ENCODE measurements at places on chromosomes 2 and 18. TPM values are rescaled to one million over a fixed set of nuclear protein-coding genes. Genes with fewer than 3 reads are reported as not detected.

The CD8A gene
- total RNA-seq: 0.28 TPM

DNA sequence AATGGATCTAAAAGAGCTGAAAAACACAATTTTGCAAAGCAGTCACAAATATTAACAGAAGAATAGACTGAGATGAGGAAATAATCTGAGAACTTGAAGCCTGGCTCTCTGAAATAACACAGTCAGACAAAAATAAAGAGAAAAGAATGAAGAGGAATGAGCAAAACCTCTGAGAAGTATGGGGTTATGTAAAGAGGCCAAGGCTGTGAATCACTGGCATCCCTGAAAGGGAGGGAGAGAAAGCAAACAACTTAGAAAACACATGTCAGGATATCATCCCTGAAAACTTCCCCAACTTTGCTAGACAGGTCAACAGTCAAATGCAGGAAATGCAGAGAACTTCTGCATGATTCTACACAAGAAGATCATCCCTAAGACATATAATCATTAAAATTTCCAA is 73.5 kb upstream of the LHCGR start:
- H3K4me3 ChIP-seq: no peak overlapping the region
- no peaks in the 10 kb centered on the region for H3K4me1 ChIP-seq
- DNase-seq: no peak
- no peaks in the 10 kb centered on the region for H3K36me3 ChIP-seq
- H3K27me3 ChIP-seq: no peaks in the 10 kb centered on the region
- H3K27ac ChIP-seq: no peak overlapping the region

DNA sequence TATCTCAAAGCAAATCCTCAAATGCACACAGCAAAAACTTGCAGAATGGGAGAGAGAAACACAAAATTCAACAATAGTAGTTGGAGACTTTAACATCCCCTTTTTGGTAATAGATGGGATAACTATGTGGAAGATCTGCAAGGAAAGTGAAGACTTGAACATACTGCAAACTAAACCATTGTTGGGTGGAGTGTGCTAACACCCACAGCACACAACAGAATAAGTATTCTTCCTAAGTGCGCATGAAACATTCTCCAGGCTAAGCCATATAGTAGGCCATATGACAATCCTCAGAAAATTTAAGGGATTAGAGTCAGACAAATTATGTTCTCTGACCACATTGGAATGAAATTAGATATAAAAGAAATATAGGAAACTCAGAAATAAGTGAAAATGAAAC is 230.6 kb downstream of the FBXO15 start:
- H3K4me3 ChIP-seq: no peak overlapping the region
- no peaks in the 10 kb centered on the region for H3K36me3 ChIP-seq
- DNase-seq: no peak
- no peaks in the 10 kb centered on the region for H3K4me1 ChIP-seq
- H3K27ac ChIP-seq: no peak overlapping the region
- no peaks in the 10 kb centered on the region for H3K27me3 ChIP-seq

The MSTN gene
- total RNA-seq: not detected

The MAP2 gene
- 6.2 TPM for total RNA-seq

DNA sequence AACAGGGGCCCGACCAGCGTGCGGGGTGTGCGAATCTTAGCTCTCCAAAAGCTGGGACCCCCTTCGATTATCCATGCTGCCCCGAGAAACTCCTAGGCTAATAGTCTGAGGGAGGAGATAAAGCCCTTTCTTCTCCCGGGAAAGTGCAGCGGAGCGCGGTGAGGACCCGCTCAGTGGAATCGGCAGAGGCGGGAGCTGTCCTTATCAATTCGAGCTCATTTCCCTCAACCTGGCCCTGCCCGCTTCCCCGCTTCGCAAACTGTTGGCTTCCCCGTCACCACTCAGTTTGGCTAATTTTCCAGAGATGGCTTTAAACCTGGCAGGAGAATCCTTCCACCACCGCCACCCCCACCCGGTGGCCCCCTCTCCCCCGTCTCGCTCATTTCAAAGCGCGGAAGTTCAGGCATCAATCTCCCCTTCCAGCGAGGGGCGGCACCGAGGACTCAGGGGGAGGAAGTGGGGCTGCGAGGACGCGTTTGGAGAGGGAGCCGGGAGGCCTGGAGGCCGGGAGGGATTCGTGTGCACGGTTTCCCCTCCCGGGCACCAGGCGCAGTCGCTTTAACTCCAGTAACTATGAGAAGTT is 1.6 kb downstream of the KLHL14 start:
- peaks cover 55% of the 10 kb centered on the region for H3K27me3 ChIP-seq
- H3K27ac ChIP-seq: no peak overlapping the region
- no peaks in the 10 kb centered on the region for H3K36me3 ChIP-seq

Data from heart left ventricle (tissue), 16 donors.